Glomerular endothelial cell (primary cell): ENCODE measurements at places on chromosomes 5 and 9.

DNA sequence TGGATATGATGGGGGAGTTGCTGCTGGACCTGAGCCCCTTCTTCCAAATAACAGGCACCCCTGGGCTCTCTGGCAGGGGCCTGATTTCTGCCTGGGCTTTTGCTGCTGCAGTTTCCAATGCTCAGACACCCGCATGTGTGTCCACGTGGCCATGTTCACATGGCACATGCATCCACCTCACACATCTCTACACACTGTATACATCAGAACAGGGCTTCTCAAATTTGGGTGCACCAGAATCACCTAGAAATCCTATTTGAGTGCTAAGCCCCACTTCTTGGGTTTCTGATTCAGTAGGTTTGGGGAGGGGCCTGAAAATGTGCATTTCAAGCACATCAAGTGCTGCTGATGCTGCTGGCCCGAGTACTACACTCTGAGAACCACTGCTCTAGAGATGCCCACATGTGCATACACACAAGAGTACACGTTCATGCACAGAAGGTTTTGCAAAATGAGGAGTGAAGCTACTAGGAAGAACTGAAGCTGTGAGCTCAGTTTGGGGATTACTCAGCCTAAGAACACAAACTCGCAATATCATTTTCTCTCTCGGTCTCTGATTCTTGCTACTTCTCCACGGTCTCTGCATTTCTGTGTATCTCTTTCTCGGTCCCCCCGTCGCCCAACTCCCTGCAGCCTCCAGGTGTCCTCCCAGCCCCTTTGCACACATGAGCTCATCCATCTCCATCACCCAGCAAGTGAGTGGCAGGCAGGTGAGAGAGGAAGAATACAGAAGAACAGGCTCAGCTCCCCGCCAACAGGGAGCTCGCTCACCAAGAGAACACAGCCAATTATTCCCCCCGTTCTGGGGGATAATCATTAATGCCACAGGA lies 97.0 kb downstream of the PCDH1 start:
- no peak for DNase-seq

GRCh38 chr9:69554945-69555344 lies 117.2 kb downstream of the APBA1 start:
- DNase-seq, result no peak

DNA sequence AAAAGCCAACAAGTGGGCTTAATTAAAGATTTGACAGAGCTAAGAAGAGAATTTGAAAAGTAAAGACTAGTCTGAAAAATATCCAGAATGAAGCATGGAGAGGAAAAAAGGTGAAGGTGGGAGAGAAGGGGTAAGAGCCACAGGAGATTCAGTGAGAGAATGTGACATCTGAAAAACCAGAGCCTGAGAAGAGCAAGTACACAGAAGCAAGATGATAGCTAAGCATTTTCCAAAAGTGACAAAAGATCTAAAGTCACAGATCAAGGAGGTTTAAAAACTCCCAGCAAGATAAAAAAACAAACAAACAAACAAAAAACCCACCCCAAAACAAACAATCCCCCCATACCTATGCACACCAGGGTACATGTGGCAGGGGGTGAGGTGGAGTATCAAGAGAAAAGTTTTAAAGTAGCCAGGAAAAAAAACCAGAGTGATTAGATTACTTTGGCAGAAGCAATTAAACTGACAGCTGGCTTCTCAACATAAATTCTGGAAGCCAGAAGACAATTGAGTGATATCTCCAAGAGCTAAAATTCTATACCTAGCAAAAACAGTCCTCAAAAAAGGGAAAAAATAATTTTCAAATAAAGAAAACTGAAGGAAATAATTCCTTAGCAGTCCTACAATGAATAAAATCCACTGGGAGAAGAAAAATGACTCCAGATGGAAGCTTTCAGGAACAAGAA lies 111.4 kb downstream of the RAPGEF6 start:
- DNase-seq, result no peak

GRCh38 chr9:110451726-110452125 lies 114.1 kb upstream of the TXNDC8 start:
- no peak for DNase-seq

- DNase-seq, result no peak
These were observed 484.8 kb downstream of the EBF1 start for GRCh38 chr5:158614951-158615350.
